ENCODE measurements at places on chromosomes 11 and 22.

DNA sequence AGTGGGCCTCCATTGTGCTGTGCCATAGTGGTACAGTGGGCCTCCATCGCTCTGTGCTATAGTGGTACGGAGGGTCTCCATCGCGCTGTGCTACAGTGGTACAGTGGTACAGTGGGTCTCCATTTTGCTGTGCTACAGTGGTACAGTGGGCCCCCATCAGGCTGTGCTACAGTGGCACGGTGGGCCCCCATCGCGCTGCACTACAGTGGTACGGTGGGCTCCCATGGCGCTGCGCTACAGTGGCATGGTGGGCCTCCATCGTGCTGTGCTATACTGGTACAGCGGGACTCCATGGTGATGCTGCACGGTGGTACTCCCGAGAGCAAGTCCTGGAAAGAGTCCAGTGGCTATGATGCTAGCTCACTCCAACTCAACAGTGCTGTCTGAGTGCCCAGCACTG lies 51.8 kb downstream of the SCUBE1 start:
- DNase-seq = no peak

DNA sequence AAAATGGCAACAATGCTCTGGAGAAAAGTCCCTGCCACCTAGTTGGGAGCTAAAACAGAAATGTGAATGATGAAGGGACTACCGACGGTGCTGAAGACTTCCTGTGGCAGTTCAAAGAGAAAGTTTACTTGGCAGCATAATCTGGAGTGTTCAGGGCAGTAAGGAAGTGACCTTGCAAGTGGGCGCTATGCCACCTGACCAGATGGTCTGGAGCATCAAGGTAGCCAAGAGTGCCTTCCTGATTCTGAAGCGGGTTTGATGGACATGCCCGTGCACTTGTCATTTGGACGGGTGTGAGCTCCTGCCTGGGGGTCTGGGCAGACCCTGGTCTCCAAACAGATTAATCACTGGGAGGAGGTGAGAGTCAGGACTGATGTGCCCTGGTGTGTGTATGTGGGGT lies 1.8 kb upstream of the SNX19 start:
- no peak for DNase-seq

DNA sequence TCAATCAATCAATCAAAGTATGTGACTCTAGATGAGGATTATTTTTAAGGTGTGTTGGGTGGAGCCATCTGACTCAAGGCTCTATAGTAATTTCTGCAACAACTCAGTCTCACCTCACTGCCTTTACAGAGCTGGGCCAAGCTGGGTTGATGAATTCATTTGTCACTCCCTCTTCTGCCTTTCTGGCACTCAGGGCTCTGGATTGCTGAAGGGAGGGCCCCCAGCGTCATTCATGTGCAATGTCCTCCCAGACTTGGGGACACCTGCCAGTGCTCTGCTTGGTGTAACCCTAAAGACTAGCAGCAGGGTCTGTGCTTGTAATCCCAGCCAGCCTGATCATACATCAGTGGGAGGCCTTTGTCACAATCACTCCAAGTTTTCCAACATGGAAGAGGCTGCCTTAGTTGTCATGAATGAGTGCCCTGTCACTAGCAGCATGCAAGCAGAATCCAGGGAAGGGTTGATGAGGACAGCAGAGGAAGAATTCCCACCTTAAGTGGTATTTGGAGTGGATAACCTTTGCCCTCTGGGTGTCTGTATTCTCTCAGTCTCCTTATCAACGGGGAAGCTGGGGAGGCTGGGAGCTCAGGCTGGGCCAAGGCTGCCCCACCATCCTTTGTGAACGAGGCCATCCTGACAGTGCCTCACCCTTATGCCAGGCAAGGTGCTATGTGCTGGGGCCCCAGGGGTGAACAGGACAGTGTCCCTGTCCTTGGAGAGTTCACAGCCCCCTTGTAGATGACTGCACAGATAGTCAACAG lies 2.0 kb upstream of the TP53I11 start:
- DNase-seq = no peak

GRCh38 chr22:45859231-45860161 lies 117.5 kb downstream of the WNT7B start:
- no peak for DNase-seq

- DNase-seq = no peak
These were observed 7.0 kb downstream of the OR51B5 start for GRCh38 chr11:5336331-5336730.

DNA sequence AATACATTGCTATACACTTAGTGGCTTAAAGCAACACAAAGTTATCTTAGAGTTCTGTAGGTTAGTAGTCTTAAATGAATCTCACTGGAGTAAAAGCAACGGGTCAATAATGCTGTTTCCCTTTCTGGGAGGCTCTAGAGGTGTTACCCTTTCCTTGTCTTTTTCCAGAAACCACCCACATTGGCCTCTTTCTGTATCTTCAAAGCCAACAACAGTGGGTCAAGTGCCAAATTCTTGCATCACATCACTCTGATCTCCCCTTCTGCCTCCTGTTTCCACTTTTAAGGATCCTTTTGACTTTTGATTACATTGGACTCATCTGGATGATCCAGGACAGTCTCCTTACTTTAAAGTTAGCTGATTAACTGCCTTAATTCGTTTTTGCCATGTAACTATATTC lies 93.6 kb downstream of the DDX10 start:
- DNase-seq = no peak

GRCh38 chr11:57457643-57458023 lies 2.7 kb upstream of the RTN4RL2 start:
- DNase-seq = no peak

DNA sequence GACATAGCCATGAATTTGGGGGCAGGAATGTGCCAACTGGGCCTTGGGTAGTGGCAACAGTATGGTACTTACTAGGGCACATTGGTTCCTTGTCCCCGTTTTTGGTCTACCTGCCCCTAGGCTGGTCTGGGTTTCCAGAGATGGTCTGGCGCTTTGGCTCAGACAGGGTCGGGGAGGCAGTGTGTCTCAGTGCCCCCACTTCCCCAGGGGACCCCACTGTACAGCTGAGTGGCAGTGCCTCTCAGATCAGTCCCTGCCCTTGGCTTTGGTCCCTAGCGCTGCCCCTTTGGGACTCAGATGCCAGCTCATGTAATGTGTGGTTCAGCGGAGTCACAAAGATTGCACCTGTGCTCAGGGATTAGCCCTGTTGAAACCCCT lies 3.3 kb downstream of the RIC8A start:
- DNase-seq = no peak

GRCh38 chr11:121435132-121435531 lies 17.0 kb upstream of the SORL1 start:
- no peak for DNase-seq

DNA sequence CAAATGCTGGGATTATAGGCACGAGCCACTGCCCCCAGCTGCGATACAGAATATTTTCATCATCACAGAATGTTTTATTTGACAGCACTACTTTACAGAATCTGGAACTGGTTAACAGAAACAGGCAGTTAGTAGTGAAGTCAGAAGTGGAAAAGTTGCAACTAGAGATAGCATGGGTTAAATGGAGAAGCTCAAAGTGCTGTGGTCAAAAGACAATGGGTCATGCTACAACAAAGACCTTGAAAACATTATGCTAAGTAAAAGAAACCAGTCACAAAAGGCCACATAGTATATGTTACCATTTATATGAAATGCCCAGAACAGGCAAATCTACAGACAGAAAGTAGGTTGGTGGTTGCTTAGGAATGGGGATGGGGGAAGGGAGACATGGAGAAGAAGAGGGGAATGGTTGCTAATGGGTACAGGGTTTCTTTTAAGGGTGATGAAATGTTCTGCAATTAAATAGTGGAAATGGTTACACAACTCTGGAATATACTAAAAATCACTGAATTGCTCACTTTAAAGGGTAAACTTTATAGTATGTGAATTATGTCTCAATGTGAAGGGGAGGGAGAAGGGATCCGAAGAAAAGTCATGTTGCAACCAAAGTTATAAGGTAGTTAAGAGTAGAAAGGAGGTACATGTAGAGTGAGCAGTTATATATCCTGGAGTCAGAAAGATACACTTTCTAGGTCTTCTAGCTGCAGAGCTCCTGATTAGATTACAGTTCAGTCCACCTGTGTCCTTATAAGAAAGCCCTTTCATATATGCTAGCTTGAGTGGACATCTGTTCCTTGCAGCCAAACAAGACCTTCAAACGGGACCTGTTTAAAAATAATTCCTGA lies 46.3 kb upstream of the RAPSN start:
- DNase-seq = no peak

DNA sequence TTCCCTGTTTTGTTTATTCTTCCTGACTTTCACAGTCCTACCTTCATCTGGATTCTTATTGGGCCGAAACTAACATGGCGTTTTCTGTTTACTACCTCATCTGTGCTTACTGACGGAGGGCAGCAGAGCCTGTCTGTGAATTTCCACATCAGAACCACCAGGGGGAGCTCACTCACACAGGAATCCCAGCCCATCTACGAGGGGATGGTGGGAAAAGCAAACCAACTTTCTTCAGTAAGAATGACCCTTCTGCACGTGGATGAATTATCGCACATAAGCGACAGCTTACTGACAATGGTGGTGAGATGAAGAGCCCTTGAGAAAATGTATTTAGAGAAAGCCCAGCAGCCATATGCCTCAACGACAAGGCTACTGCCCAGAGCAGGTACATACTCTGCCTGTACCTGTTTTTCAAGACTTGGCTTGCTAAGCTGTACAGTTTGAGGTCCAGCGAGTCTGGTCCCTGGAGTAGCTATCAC lies 42.5 kb downstream of the LARGE2 start:
- peak; percentile 59 for DNase-seq

GRCh38 chr22:44572414-44573207 lies 74.6 kb upstream of the RTL6 start:
- DNase-seq = no peak

- no peak for DNase-seq
These were observed 140.4 kb upstream of the LUZP2 start for GRCh38 chr11:24356501-24356900.

DNA sequence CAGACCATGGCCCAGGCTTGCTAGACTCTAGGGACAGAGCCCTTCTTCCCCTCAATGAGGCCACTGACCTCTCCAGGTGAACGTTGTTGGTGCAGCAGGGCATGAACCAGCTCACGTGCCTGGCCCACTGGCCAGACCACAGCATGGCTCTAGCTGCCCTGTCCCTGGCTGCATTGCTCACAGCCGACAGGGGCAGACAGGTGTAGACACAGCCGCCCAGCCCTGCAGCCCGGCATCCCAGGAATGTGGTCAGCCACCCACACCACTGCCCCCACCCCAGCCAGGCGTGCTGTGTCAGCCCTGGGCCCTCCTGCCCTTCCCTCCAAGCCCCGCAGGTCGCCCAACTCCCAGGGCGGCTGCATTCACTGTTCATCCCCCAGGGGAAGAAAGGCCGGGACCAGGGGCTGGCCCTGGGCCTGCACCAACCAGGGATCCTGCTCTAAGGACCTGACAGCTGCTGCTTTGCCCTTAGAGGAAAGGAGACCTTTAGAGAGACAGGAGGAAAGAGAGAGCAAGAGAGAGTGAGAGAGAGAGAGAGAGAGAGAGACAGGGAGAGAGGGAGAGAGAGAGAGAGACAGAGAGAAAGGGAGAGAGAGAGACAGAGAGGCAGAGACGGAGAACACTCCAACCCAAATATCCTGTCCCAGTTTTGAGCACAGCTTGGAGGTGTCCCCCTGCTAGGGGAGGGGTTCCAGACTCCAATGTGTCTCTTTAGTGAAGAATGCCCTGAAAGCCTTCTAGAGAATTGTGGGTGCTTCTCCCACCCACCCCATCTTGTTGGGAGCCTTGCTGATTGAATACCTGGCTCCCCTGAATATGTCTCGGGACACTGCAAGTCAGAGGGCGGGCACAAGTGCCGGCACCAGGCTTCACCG lies 44.2 kb upstream of the LINC01488 start:
- DNase-seq = no peak

DNA sequence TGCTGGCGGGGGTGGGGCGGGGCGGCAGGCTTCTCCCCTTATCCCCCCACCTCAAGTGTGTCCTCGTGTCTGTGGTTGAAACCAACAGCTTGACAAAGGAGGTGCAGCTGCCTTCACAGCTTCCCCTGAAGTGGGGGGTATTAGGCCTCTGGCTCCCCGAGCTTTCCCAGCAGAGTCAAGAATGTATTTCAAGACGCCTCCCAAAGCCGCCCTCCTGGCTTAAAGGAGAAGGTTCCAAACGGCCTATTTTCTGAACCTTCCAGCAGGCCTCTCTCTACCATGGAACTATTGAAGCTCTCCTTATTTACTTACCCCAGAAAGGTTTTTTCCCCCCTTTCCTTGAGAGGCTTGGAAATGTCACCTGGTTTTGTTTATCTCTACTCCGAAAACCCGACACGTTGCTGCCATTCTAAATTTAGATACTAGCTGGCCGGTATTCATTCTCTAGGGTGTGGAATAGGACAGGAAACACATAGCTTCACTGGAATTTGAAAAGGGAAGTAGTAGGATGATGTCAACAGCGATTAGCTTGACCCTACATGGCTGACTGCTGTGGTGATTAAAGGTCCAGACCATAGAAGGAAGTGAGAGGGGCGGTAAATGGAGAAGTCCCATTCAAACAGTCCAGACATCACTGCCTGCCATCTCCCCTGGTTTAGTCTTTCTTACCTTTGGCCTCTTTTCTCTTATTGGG lies 671 bp upstream of the PICALM start:
- no peak for DNase-seq

DNA sequence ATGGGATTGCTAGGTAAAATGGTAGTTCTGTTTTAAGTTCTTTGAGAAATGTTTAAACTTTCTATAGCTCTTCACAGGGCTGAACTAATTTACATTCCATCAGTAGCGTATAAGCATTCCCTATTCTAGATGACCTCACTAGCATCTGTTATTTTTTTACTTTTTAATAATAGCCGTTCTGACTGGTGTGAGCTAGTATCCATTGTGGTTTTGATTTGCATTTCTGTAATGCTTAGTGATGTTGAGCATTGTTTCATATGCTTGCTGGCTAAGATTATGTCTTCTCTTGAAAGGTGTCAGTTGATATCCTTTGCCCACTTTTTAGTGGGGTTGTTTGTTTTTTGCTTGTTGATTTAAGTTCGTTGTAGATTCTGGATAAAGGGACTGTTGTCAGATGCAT lies 35.9 kb downstream of the MMP27 start:
- no peak for DNase-seq

- DNase-seq = no peak
These were observed 32.9 kb downstream of the RPL27A start for GRCh38 chr11:8715501-8715900.

DNA sequence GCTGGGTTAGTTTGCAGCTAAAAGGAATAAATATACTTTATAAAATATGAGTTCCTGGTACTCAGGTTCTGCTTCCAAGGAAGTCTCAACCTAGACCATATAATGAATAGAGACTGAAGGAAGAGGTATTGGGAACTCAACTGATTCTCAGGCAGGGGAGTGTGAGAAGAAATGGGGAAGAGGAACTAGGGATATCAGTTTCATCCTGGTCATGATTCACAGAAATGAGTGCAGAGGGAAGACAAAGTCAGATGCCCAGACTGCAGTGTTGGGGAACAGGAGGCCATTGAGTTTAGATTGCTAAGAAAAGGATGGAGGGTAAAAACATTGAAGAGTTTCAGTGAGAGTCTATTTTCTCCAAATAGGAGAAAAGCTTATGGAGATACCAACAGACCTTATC lies 28.8 kb downstream of the PLAAT5 start:
- no peak for DNase-seq

All from CD4-positive, alpha-beta T cell treated with Interferon alpha-2 for 1 hour (primary cell).